Fibroblast of skin of right biceps (primary cell): ENCODE measurements at places on chromosomes 6 and 20.
A peak's percentile ranks its signal among the peaks of the same experiment; 100 is the strongest.

- no peak for DNase-seq
Observed at GRCh38 chr6:154430481-154430919, 73.9 kb upstream of the IPCEF1 start.

DNA sequence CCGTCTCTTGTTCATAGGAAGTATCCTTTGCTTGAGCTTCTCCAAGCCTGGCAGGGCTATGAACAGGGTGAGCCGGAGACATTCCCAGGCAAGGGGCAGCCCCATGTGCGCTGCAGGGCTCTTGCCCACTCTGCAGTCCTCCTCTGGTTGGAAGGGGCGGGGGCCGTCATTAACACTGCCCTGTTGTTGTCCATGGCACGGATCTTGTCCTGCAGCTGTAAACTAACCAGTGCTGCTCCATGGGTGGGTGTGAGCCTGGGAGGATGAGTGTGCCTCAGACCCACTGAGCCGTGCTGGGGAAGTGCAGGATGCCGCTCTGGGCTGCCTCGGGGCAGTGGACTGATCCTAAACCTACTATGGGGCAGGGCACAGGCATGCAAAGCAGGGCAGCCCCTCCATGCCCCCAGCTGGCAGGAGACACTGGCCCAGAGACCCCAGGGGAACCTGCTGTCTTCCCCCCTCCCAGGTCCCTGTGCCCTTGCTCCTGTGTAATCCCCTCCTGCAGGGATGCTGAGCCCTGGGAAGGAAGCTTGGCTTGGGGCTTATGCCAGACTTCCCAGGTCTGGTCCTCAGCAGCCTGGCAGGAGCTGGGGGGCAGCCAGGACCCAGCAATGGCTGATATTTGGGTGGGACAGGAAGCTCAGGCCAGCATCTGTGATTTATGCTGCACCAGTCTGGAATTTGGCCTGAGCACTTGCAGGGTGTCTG, 8.5 kb downstream of the EBF4 start:
- DNase-seq, result no peak

DNA sequence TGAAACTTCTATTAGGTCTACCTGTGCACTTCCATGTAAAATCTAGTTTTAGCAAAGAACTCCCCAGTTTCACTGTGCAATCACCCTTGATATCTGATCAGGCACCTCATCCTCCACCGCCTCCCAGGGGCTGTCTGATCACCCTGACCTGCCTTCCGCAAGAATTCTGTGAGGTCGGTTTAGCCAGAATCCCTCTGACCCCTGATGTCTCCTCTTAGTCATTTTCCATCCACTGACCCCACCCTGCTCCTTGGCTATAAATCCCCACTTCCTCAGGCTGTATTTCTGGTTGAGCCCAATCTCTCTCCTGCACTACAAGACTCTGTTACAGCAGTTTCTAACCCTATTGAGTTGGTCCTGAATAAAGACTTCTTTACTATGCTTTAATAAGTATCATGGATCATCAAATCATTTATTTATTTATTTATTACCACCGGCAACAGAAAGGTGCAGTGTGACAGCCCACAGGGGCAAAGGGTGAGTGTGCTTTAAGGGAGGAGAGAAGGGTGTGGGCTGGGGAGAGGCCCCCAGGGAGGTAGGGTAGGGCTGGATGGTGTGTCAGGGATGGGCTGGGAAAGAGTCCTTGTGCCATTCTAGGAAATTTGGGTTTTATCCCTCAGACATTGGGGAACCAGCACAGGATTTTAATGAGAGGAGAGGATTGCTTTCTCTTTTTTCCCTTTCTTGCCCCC, 11.2 kb upstream of the SERPINB6 start:
- no peak for DNase-seq

DNA sequence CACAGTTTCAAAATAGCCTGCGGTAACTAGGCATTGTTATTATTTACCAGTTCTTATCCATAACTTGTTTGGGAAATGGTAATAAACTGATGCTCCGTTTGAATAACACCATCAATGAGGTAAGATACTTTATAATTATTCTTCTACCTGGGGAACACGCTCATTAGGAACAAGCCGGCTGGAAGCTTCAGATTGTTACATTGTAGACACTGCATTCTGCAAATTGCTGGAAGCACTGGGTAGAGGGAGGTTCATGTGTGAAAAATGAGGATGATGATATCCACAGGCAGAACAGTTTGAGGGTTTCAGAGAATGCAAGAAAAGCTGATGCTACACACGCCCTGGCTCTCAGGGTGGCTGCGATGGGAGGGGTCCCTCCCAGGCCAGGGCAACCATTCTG, 560.6 kb upstream of the AGPAT4 start:
- no peak for DNase-seq

DNA sequence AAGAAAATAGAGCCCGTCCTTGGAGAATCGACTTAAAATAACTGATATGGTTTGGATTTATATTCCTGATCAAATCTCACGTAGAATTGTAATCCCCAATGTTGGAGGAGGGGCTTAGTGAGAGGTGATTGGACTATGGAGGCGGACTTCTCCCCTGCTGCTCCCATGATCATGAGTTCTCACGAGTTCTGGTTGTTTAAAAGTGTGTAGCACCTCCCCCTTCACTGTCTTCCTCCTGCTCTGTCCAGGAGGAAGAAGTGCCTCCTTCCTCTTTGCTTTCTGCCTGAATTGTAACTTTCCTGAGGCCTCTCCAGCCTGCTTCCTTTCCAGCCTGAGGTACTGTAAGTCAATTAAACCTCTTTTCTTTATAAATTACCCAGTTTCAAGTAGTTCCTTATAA, 529.2 kb downstream of the HAO1 start:
- DNase-seq, result no peak

DNA sequence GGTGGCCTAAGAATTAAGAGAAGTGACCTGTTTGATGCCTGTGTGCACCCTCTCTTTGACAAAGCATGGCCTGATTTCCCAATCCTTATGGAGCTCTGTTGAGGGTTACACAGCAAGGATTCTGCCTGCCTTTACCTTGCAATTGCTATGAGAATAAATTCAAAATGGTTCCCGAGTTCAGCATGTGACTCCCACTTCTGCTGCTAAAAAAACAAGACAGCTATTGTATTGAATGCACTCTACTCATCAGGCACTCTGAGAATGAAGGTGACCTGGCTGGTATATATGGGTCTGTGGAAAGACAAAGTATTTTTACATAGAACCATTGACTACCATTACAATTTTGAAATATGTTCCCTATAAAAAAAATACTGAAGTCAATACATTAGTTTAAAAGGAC, 190.3 kb downstream of the ATXN1 start:
- DNase-seq, result no peak

DNA sequence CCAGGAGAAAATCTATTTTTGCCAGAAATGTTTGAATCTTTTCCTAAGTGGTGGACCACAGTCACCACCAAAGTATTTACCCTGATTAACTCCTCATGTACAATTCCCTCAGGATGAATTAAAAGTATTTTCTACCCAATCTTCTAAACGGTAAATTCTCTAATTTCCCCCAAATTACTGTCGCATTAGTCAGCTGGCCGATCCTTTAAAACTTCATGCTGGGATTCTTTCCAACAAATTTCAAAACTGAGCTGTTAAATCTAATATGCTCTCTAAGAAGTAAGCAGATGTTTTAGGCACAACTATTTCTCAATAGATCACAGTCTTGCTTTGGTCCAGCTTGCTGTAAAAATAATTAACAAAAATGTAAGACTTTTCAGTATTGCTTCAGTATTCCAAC, 447.2 kb downstream of the FRK start:
- DNase-seq, result peak; percentile 98

- peak; percentile 94 for DNase-seq
Observed at GRCh38 chr6:13711733-13712598, at the start of gene RANBP9. RANBP9 (minus strand) TSS chr6:13711835; CDS start chr6:13711505, 330 bp downstream.

DNA sequence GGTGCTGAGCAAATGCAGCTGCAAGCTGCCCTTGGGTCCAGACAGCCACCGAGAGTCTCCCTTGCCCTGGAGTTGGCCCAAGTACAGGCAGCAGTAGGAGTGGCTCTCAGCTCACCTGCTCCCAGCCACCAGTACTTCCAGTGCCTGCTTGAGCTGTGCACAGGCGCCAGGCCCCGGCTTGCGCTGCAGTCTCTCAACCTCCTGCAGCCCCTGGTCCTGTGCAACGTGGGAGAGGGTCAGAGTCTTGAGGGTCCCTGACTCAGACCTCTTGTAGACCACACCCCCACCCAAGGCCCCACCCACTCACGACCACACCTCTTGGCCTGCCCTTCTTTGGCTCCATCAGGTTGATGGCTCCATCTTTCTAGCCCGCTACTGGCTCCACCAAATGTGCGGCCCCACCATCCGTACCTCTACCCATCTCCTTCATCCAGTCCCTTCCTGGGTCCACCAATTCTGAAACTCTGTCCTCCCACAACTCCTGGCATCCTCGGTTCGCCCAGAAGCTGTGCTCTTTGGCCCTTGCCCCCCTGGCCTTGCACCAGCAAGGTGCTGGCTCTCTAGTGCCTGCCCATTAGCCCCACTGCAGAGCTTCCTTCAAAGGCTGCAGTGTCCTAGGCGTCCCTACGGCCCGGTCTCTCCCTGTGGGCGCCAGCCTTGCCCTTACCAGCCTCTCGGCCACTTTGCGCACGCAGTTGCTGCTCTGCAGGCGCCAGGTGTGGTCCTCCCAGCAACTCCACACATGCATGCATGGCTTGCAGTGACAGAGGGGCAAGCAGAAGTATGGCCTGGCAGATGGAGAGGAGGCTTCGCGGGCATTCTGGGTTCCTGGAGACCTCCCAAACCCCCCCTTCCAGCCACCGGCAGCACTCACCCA, 16.5 kb upstream of the SPAG4 start:
- DNase-seq, result no peak

- peak; percentile 66 for DNase-seq
Observed at GRCh38 chr6:8131265-8131897, 29.0 kb upstream of the EEF1E1 start.

DNA sequence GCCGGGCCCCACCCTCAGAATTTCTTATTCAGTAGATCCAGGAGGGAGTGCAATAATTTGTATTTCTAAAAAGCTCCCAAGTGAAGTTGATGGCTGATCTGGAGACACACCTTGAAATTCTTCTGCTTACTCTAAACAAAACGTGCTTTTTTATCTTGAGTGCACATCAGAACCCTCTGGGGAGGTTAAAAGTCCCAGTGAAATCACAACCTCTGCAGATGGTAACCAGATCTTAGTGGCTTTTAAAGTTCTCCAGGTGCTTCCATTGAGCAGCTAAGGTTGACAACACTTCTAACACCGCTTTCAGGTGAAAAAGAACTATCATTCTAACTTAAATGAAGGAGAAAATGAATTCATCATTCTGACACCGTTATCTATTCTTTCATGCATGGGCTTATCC, 45.6 kb upstream of the ESR1 start:
- no peak for DNase-seq

DNA sequence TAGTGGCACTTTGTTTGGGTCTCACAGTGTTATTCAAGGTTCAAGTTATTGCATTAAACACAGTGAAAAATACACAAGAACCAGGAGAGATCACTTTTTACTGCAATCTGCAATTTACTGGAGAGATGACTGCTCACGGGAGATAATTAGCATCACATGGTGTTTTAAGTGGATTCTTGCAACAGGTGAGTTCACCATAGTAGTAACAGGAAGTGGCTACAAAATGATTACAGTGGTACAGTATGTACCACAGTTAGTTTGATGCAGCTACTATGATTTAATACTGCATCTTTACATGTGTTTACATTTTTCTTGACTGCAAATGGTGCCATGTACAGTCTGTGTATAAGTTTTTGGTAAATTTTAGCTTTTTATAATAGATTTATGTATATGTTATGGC, 96.5 kb upstream of the SCP2D1 start:
- DNase-seq, result no peak

GRCh38 chr6:33112148-33112547, 36.4 kb downstream of the HLA-DPB1 start:
- DNase-seq, result peak; percentile 40

DNA sequence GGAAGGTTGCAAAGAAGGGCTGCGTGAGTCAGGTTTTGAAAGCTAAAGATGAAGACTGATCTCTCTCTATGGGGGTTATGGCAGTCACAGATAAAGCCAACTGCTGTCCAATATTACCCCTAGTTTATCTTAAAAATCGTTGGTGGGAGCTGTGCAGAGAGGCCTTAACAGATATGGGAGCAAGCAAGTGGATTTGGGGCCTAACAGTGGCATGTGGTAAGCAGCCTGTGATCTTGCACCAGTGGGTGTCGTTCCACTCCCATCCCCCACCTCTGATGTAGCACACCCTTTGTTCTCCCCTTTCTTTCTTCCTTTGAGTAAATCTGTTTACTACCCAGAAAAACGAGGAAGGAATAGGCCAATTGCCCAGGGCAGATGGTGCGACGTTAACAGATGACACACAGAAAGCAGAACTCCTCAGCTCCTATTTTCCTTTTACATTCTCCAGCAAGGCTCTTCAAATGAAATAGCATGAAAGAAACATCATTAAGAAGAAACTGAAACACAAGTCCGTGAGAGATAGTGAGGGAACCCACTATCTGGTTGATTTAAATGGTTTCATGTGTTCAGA, 274.1 kb upstream of the CITED2 start:
- no peak for DNase-seq

- DNase-seq, result no peak
Observed at GRCh38 chr6:36139991-36140710, 9.8 kb downstream of the MAPK13 start.

DNA sequence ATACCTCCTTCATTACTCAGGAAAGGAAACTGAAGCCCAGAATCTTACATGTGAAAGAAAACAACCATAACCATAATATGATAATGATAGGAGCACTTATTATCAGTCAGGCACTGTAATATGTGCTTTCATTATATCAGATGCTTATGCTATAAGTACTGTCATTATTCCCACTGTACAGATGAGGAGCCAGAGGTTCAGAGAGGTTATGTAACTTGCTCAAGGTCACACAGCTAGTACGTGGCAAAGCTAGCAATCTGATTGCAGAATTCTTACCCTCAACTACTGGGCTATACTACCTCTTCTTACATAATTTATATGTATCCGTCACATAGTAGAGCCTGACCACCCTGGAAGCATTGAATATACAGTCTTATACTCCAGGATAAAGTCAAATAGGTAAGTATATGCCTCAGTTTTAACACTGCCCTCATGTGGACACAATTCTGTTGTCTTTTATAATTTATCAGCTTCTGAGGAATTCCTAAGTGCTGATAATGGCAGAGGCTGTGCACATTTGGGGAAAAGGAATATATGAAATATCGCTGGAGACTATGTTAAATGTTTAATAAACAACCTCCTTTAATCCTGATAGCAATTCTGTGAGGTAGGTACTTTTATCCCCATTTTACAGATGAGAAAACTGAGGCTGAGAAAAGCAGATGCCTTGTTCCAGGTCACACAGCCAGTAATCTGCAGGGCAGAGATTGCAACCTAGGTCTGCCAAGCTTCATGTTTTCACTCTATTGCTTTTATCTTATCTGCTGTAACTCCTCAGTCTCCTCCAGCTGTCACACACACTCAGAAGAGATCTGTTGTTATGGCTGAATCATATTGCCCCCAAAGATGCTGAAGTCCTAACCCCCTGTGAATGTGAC, 13.4 kb downstream of the BCAS1 start:
- DNase-seq, result peak; percentile 46

GRCh38 chr6:6565069-6565468, 23.5 kb upstream of the LY86 start:
- no peak for DNase-seq

GRCh38 chr6:45421709-45422502, 44.2 kb upstream of the SUPT3H start:
- DNase-seq, result peak; percentile 83

- DNase-seq, result peak; percentile 91
Observed at GRCh38 chr6:121780325-121781321, 345.2 kb downstream of the GJA1 start.
